ENCODE measurements at places on chromosomes 4 and X. TPM values are rescaled to one million over a fixed set of nuclear protein-coding genes. Genes with fewer than 3 reads are reported as not detected.

- no peak for DNase-seq
Observed at GRCh38 chr4:145280541-145280940, 100.2 kb upstream of the OTUD4 start.

DNA sequence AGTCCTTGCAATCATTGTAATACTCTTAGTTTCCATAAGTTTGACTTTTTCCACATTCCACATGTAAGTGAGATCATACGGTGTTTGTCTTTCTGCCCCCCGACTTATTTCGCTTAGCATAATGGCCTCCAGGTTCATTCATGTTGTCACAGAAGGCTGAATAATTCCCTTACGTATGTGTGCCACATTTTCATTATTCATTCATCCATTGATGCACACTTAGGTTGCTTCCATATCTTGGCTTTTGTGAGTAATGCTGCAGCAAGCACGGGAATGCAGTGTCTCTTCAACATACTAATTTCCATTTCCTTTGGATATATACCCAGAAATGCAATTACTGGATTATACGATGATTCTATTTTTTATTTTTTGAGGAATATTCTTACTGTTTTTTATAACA lies 22.0 kb upstream of the VEGFC start:
- DNase-seq = no peak

VSIG4 gene
- not detected for total RNA-seq

AADAT gene
- not detected for total RNA-seq

DNA sequence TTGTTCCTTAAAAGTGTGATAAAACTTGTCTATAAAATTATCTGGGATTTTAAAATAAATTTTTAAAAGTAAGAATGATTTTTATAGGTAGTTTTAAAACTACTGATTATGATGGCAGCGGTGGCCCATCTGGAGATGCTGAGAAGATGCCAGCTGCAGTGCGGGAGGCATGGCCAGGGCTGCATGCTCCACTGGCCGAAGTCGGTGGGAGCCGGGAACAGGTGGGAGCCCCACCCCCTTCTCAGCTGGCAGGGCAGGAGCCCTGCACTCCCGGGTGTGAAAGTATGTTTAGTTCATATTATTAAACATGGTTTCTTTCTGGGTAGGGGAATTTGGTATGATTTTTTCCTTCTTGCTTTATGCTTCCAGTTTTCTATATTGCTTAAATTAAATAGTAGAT lies 63.8 kb downstream of the CORIN start:
- no peak for DNase-seq

GRCh38 chr4:186169945-186170802 lies 21.2 kb upstream of the CYP4V2 start:
- no peak for DNase-seq

GATB gene
- total RNA-seq = 15.4 TPM

GAGE2A gene
- not detected for total RNA-seq

- no peak for DNase-seq
Observed at GRCh38 chrX:101057093-101057714, 5.3 kb upstream of the TRMT2B start.

DNA sequence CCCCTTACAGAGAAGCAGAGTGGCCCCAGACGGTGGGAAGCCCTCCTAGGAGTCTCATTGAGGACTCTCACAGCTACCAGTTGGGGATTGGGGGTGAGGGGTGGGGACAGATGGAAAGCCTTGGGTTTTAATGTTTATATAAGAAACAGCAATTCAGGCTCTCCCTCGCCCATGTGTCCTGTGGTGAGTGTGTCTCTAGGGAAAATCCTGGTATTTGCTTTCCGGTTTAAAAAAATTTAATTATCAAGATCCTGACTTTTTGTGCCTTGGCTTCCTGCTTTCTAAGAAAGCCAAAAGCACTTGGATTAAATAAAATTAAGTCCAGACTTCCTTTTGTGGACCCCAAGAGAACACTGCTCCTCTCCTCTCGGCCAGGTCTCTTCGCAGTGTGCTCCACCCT lies 93.8 kb downstream of the SOWAHB start:
- no peak for DNase-seq

DNA sequence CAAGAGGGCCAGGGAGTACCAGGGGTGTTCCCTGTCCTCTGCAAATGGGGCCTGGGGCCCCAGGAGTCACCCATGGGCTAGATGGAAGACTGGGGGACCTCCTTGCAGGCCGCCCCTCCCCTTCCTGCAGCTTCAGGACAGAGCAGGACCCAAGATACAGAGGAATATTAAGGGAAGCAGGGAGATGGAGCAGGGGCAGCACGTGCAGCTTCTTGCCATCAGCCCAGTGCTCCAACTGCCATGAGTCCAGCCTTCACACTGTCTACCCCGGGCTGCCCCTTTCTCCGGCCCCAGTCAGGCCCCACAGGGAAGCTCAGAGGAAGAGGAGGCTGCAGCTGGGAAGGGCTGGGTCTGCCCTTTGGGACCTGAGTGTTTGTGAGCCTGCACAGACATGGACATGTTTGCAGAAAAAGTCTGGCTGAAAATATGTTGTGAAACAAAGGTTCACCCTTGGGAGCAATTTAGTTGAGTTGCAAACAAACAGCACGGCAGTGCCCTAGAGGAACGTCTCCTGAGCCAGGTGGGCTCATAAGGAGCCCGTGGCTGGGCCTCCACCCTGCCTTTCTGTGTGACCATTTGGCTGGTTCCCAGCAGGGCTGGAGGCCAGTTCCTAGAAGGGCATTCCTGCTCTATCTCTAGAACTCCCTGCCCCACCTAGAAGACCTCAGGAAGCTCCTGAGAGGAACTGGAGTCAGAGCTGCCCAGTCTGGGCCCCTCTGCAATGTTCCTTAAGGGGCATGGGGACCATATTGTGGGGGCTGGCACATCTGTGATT lies 8.9 kb downstream of the FATE1 start:
- DNase-seq = no peak

- DNase-seq = no peak
Observed at GRCh38 chr4:93540562-93540961, 288.0 kb upstream of the ATOH1 start.

DNA sequence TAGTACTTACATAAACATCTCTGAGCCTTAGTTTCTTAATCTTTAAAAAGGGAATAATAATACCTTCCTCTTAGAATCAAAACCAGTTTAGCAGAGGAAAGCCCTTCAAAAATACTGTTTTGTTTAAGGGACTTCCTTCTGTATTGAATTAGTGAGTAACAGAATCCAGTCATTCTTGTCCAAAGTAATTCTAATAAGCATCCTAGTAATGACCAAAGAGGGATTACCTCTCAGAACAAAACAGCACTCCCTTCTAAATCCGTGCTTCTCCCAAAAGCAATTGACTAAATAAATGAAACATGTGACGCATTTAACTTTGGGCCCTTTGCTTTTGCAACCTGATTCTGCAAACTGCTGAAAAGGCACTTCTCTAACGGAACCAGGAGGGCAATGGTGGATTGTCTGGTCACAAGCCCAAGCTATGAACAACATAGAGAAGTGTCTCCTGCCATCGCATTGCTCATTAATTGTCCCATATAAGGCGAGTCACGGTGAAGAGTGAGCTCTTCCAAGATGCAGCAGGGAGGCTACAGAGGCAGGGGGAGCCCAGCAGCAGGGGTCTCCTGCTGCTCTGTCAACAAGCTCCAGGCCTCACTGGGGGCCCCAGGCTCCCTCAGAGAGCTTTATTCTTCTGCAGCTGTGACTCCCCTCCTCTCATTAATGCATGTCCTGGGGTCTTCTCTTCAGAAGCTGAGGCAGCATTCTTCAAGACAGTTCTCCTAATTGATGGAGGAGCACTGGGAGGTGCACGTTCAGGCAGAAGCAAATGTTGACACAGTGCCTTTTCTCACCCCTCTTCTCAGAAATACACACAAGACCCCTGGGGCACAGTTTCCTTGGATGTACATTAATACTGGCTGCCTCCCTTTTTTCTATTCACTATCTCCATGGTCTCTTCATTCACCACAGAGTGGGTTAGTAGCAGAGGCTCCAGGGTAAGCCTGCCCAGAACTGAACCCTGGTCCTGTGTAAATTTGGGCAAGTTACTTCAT lies 419.6 kb upstream of the RASGEF1B start:
- no peak for DNase-seq

DNA sequence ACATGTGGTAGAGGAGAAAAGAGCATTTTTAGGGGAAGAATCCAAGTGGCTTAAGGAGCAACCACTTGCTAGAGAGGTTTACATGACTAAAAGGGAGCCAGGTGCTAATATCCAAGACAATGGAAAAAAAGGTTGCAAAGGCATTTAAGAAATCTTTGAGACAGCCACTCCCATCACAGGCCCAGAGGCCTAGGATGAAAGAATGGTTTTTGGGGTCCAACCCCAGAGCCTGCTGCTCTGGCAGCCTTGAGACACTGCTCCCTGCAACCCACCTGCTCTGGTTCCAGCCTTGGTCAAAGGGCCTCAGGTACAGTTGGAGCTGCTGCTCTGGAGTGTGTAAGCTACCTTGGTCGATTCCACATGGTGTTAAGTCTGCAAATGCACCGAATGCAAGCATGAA lies 84.1 kb upstream of the FREM3 start:
- no peak for DNase-seq

DNA sequence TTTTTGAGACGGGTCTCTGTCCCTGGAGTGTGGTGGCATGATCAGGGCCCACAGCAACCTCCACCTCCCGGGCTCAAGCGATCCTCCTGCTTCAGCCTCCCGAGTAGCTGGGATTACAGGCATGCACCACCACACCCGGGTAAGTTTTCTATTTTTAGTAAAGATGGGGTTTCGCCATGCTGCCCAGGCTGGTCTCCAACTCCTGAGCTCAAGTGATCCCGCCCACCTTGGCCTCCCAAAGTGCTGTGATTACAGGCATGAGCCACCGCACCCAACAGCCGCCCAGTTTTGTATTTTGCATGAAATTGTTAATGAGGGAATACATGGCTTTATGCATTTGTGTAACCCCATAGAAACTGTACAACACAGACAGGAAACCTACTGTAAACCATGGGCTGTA lies 2.8 kb upstream of the ARHGAP4 start:
- no peak for DNase-seq

GASK1B gene
- total RNA-seq = not detected

DNA sequence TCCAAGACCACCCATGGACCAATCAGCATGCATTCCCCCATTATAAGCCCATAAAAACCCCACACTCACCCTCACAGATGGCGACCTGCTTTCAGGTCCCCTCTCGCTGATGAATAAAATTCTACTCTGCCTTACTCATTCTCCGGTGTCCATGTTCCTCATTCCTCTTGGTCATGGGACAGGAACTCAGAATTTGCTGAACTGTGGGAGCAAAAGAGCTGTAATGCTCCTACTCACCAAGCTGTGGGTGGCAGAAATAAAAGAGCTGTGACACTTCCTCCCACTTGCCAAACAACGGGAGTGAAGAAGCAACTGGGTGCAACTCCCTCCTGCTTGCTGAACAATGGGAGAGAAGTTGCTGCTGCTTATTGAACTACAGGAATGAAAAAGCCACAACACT lies 168.5 kb upstream of the PCDH18 start:
- DNase-seq = no peak

SYTL5 gene
- total RNA-seq = not detected

FGF2 gene
- total RNA-seq = 3.9 TPM

- no peak for DNase-seq
Observed at GRCh38 chr4:182478475-182478874, 235.3 kb downstream of the TENM3 start.

DNA sequence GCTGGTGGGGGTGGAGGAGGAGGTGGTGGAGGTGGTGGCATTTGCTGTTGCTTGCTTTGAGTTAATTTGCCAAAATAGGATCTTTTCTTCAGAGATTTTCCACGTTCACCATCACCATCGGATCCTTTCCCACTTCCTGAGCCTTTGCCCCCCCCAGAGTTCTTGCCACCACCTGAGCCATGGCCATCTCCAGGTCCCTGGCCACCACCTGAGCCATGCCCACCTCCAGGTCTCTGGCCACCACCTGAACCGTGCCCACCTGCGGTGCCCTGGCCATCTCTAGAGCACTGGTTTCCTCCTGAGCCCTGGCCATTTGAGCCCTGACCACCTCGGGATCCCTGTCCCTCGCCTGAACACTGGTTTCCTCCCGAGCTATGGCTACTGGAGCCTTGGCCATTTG lies 1.9 kb downstream of the IRS4 start:
- no peak for DNase-seq

MAOB gene
- not detected for total RNA-seq

FAM156B gene
- total RNA-seq = 36.1 TPM

DNA sequence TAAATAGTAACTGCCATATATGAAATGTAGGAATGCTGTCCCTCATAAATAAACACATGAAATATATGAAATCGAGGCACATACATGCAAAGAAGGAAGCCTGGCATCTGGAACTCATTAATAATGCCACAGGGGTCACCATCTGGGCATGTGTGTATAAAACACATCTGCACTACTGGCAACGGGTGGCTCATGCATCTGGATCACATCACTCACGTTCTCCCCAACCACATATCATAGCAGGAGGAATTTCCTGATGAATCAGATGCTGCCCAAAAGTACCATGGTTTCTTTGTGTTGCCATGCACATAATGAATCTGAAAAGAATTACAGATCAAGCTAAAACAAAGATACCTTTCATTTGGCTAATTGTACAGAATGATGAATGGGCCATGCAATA lies 28.6 kb downstream of the RNF175 start:
- DNase-seq = no peak

DNA sequence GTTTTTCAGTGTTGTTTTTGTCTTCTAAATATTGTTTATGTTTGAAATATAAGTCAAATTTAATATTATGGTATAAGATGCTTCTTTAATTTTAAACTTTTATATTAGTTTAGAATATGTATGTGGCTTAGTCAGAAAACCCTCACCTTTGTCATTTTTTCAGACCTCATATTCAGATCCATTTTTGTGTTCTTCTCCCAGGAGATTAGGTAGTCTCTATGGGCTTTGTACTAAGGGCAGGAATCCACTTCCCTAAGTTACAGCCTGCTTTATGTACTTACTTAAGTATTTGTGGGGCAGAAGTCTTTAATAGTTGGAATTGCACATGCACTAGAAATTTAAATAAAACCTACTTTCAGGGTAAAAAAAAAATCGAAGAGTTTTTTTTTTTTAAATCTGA lies 63.5 kb upstream of the TENM3 start:
- DNase-seq = no peak

DNA sequence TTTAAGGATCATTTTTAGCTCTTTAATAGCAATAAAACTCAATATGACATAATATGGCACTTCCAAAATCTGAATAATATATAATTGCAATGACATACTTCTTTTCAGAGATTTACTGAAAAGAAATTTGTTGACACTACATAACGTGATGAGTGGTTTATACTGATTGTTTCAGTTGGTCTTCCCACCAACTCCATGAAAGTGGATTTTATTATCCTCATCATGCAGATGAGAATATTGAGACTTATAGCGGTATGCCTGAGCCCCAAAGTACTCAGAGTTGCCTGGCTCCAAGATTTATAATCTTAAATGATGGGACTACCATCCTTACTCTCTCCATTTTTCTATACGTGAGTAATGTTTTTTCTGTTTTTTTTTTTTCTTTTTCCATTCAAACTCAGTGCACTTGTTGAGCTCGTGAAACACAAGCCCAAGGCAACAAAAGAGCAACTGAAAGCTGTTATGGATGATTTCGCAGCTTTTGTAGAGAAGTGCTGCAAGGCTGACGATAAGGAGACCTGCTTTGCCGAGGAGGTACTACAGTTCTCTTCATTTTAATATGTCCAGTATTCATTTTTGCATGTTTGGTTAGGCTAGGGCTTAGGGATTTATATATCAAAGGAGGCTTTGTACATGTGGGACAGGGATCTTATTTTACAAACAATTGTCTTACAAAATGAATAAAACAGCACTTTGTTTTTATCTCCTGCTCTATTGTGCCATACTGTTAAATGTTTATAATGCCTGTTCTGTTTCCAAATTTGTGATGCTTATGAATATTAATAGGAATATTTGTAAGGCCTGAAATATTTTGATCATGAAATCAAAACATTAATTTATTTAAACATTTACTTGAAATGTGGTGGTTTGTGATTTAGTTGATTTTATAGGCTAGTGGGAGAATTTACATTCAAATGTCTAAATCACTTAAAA lies 15.3 kb downstream of the ALB start:
- no peak for DNase-seq

All from natural killer cell treated with Interleukin-12 subunit alpha and Interleukin-12 subunit beta and Interleukin-15 and Interleukin-18, amount 100 ng/mL, for 72 hours (primary cell).